CMK (cell line): ENCODE measurements at places on chromosomes 3 and 15.

- DNase-seq: peak; percentile 26
These were observed 14.2 kb downstream of the CIB1 start for GRCh38 chr15:90219421-90220141.

DNA sequence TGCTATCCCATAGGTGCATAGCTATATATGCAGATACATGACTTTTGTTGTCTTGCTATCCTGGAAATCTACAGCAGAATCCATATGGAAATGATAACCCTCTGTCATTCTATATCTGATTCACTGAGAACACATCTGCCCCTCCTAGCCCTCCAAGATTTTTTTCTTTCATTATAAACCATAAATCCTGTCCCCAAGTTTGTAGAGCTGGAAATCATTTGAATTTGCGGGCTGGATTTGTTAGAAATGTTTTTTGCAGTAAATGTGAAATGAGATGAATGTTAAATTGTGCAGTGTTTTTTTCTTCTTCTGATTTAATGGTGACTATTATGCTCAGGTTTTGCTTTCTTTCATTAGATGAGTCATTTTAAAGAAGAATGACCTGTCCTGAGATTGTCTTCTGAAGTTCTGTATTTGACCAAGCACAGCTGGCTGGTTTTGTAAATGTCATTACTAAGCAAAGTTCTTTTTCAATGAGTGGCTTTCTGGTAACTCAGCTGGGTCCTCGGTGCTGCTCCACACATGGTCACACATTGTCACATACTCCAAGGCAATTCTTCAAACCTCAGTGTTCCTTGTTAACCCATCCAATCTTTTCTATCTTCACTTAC lies 25.3 kb upstream of the ABHD17C start:
- DNase-seq: no peak

DNA sequence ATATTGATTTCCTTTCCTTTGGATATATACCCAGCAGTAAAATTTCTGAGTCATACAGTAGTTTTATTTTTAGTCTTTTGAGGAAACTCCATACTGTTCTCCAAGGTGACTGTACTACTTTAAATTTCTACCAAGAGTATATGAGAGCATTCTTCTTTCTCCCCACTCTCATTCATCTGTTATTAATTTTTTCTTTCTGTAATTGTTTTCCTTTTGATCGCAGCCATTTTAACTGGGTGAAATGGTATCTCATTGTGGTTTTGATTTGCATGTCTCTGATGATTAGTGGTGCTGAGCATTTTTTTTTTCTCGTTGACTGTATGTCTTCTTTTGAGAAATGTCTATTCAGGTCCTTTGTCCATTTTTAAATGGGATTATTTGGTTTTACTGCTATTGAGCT lies 18.3 kb upstream of the VGLL3 start:
- DNase-seq: no peak

- no peak for DNase-seq
These were observed 20.5 kb downstream of the SRPRB start for GRCh38 chr3:133825969-133826727.

- DNase-seq: no peak
These were observed 1229.2 kb upstream of the CADM2 start for GRCh38 chr3:83729576-83729975.
